Testis (tissue), 5 donors: ENCODE measurements at places on chromosomes 7 and 10. TPM values are rescaled to one million over a fixed set of nuclear protein-coding genes. Genes with fewer than 3 reads are reported as not detected.

- H3K27me3 ChIP-seq = no peaks in the 10 kb centered on the region
- no peak for DNase-seq
- H3K4me1 ChIP-seq = no peaks in the 10 kb centered on the region
- H3K27ac ChIP-seq = no peak overlapping the region
- no peak overlapping the region for H3K4me3 ChIP-seq
Measured at GRCh38 chr10:91191584-91191919, 28.9 kb upstream of the PCGF5 start.

- H3K27ac ChIP-seq = no peak overlapping the region
- H3K4me3 ChIP-seq = no peak overlapping the region
- DNase-seq = no peak
- no peaks in the 10 kb centered on the region for H3K27me3 ChIP-seq
Measured at GRCh38 chr7:27950123-27950522, 210.2 kb downstream of the TAX1BP1 start.

DNA sequence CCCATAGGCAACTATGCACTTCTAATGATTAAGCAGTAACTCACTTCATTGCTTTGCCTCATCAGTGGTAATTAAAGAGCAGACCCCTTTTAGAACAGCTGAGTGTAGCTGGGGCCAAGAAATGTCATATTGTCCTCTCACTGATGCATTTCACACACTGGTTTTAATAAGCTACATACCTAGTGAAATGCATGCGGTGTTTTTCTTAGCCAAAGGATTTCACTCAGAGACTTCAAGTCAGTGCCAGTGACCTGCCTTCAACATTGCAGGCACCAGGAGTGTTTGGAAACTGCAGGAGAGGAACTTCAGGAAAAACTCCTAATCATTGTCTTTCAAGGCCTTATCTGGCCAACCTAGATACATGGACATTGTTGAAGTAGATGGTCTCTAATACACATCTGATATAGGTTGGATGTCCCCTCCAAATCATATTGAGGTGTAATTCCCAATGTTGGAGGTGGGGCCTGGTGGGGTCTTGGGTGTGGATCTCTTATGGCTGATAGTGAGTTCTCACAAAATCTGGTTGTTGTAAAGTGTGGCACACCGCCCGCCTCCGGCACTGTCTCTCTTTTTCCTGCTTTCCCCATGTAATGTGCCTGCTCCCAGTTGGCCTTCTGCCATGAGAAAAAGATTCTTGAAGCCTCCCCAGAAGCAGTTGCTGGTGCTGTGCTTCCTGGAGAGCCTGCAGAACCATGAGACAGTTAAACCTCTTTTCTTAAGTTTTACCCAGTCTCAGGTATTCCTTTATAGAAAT, 252.7 kb upstream of the PLXDC2 start:
- H3K4me3 ChIP-seq = no peak overlapping the region
- no peak for DNase-seq
- H3K27ac ChIP-seq = no peak overlapping the region
- H3K4me1 ChIP-seq = peaks cover 13% of the 10 kb centered on the region
- H3K36me3 ChIP-seq = no peaks in the 10 kb centered on the region

DNA sequence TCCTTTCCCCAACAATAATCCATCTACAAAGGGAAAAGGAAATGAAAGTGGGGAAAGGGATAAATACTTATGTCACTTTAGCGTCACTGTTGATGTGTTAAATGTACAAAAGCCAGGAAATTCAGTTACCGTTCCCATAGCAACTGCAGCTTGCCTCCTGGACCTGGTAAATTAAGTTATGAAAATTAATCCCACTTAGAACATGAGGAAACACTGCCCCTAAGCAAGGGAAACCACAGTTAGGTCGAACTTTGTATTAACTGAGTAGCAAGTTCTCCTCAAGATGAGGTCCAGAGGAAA, 338.2 kb upstream of the AOAH start:
- H3K4me1 ChIP-seq = no peaks in the 10 kb centered on the region
- DNase-seq = no peak
- no peaks in the 10 kb centered on the region for H3K36me3 ChIP-seq
- H3K27me3 ChIP-seq = no peaks in the 10 kb centered on the region
- H3K27ac ChIP-seq = no peak overlapping the region

DNA sequence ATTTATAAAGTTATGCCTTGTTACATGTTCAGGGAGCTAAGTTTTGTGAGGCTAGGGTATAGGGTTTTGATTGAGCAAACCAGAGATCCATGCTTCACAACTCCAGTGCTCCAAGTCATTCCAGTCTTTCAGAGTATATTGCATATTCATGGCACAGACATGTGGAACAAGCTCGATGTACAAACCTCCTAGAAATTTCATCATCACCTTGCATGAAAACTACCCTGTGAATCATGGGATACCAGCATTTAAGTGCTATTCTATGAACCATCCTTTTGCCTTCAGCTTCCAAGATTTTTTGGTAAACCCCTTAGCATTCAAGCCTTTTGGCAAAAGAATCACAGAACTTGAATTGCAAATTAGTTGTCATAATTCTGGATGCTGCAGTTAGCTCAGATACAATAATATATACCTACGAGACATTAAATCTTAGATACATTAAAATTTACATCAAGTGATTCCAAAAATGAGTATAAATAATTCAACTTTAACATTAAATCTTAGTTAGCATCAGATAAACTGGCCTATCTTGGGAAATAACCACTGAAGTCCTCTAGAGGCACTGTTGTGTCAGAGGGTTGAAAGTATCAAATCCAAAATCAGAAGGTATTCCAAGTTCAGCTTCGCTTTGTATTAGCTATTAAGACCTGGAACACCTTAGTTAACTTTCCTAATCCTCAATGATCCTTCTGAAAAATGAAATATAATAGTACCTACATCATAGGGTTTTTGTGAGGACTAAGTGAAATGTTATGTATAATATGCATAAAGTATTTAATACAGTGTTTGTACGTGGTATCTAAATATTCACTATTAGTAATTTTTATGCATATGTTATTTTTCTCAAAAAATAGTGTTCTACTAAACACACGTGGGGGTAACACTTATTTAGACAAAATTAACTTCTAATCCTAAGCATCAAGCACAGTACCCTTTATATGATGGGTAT, 55.5 kb upstream of the CABCOCO1 start:
- H3K4me3 ChIP-seq = no peak overlapping the region
- H3K27ac ChIP-seq = no peak overlapping the region
- no peaks in the 10 kb centered on the region for H3K27me3 ChIP-seq
- H3K36me3 ChIP-seq = no peaks in the 10 kb centered on the region
- no peak for DNase-seq

DNA sequence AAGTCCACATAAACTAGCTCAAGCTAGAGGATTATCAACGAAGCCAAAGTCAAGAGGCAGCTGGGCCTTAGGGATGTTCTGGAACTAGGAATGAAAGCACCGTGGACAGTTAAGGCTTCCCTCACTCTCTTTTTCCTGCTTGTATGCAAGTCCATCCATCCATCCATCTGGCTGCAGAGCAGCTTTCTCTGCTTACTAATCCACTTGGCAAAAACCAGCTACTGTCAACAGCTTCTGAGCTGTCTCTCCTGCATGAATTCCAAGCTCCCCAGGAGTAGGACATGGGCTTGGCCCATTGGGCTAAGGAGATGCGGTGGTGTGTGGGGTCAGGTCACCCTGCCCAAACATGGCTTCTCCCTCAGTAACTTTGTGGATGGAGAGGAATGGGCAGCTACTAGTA, 66.2 kb downstream of the NAMPT start:
- H3K27me3 ChIP-seq = no peaks in the 10 kb centered on the region
- no peak overlapping the region for H3K27ac ChIP-seq
- no peak for DNase-seq

DNA sequence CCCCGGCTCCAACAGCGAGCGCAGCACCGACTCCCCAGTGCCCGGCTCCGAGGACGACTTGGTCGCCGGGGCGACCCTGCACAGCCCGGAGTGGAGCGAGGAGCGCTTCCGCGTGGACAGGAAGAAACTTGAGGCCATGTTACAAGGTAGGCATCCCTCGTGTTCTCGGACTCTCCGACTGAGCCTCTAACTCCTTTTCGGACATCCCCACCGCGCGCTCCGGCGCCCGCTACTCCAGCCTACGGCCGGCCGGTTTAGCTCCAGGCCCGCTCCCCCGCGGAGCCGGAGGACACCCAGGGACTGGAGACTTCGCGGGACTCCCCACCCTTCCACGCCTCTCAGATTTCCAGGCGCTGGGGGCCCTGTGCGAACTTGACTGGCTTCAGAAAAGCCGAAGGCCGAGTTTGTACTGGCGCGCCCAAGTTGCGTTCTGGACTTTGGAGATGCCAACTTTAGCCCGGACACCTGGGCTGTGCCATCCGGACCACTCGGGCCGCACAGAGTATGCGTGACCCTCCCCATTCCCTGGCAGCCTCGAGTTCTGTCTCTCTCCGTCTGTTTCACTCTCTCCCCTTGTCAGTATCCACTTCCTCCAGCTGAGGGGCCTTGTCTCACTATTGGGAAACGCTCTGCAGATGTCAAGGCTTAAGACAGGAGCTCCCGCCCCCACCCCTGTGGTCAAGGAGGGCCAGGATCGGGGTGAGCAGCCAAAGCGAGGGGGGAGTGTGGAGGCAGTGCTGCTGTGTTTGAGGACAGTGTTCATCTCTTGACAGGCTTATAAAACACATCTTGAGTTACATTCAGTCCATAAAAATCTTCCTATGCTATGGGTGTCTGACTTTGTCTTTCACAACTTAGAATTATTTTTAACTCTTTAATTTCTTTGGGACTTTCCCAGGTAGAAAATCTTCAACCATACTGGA, 777 bp downstream of the BICC1 start:
- DNase-seq = peak; percentile 75
- H3K27ac ChIP-seq = peak overlapping the region; percentile 75
- H3K36me3 ChIP-seq = no peaks in the 10 kb centered on the region

CYP2C18 gene
- total RNA-seq = 1.1 TPM

CCL24 gene
- not detected for total RNA-seq
